ENCODE measurements at places on chromosomes 5 and 9. TPM values are rescaled to one million over a fixed set of nuclear protein-coding genes. Genes with fewer than 3 reads are reported as not detected.

The MRPL36 gene
- total RNA-seq, result 50.3 TPM

The RLN2 gene
- not detected for total RNA-seq

DNA sequence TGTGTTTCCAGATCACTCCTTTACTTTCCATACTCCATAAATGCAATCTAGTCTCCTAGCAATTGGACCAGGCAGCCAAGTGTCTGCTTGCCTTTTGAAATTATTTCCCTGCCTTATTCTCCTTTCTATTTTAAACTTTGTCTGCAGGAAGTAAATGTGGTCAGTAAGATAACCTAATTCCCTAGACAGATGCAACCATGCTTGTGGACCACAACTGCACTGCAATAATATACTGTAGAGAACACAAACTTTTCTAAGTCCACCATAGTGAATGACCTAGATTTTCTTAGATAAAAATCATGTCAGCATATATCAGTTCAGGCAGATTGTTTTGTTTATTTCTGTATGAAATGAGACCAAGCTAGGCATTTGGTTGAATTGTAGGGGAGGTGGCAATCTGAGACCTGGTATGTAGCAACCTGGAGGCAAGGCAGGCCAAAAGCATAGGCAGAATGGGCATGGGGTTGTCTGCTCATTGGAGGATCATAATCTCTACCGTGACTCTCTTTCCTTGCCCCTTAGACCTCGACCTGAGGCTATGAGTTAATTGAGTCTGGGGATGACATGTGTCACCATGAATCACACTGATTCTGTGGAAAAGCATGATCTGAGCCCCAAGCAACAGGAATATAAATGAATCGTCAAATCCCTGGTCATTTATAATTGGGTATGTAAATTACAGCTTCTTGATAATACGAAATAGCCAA lies 20.7 kb downstream of the ACTL7B start:
- no peak for DNase-seq
- H3K4me3 ChIP-seq, result no peak overlapping the region
- no peaks in the 10 kb centered on the region for H3K4me1 ChIP-seq
- no peaks in the 10 kb centered on the region for H3K36me3 ChIP-seq

DNA sequence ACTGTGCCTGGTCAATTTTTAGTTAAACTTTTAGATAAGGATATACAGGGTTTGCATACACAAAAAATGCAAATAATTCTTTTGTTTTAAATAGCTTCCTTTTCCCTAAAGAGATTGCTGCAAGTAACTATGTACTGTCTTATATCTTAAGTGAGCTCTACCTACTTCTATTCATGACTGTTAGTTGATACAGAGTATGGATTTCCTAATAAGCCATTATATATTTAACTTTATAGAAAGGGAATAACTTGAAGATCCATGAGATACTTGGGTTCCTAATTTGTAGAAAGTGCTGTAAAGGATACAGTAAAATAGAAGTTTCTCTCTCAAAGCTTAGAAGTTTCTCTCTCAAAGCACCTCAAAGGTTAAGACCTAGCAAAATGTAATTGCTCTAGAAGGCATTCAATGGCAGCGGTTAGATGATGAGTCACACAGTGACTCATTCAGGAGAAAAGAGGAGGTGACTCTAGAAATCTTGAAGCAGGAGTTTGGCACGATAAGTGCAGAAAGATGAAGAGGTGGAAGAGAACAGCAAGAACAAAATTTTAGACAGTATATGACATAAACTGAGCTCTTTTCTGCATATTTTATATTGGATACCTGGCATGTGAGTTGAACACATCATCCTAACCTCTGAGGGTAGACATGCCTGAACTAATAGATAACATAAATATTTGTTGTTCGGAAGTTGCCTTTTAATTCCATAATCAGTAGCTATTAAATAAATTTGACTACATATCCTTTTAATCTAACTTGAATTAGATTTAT lies 5.5 kb upstream of the DNAJC21 start:
- no peak overlapping the region for H3K27ac ChIP-seq
- H3K4me1 ChIP-seq, result no peaks in the 10 kb centered on the region
- no peaks in the 10 kb centered on the region for H3K27me3 ChIP-seq
- peak; percentile 36 for DNase-seq

GRCh38 chr5:110916381-110917049 lies 155.0 kb upstream of the TSLP start:
- H3K4me1 ChIP-seq, result no peaks in the 10 kb centered on the region
- peak; percentile 9 for DNase-seq
- H3K27me3 ChIP-seq, result no peaks in the 10 kb centered on the region
- no peak overlapping the region for H3K27ac ChIP-seq

DNA sequence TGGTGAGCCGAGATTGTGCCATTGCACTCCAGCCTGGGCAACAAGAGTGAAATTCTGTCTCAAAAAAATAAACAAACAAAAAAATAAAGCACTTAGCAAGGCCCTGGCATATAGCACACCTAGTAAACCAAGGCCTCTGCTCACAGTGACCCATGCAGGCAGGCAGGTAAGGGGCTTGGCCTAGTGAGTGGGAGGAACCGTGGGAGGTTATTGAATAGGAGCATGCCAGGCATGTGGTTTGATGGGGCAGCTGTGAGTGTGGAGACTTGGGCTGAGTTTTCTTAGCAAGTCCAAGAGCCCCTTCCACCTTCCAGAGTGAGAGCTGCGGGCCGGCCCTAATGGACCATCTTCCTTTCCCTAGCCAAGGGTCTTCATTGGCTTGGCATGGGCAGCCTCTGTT lies 4.5 kb upstream of the NDST1 start:
- no peak overlapping the region for H3K4me3 ChIP-seq
- peak overlapping the region; percentile 79 for H3K27ac ChIP-seq
- no peak for DNase-seq
- H3K27me3 ChIP-seq, result no peaks in the 10 kb centered on the region
- H3K4me1 ChIP-seq, result peaks cover 57% of the 10 kb centered on the region
